Hippocampal formation (tissue), 2 donors: ENCODE measurements at places on chromosomes 2 and 18.

- no peak for DNase-seq
Observed at GRCh38 chr2:240687045-240687740, 4.5 kb upstream of the AQP12A start.

- DNase-seq: no peak
Observed at GRCh38 chr18:69686861-69687260, 260.8 kb downstream of the CD226 start.

DNA sequence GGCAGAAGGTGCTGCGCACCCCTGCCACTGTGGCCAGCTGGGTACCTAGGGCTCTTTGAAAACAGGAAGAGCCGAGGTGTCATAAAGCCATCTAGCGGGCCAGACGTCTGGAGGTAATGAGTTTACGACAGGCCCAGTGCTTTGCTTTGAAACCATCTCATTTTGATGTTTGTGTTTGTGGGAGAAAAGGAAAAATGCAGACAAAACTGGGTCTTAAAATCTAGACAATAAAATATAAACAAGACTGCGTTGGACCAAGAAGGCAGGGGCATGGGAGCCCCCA lies 3.2 kb downstream of the HOXD9 start:
- DNase-seq: no peak

DNA sequence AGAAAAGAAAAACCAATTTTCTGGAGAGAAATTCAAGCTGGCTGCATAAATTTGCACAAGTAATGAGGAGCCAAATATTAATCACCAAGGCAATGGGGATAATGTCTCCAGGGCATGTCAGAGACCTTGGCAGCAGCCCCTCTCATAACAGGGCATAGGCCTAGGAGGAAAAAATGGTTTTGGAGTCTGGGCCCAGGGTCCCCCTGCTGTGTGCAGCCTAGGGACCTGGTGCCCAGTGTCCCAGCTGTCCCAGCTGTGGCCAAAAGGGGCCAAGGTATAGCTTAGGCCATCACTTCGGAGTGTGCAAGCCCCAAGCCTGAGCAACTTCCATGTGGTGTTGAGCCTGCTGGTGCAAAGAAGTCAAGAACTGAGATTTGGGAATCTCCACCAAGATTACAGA lies 57.1 kb downstream of the SCN7A start:
- no peak for DNase-seq

DNA sequence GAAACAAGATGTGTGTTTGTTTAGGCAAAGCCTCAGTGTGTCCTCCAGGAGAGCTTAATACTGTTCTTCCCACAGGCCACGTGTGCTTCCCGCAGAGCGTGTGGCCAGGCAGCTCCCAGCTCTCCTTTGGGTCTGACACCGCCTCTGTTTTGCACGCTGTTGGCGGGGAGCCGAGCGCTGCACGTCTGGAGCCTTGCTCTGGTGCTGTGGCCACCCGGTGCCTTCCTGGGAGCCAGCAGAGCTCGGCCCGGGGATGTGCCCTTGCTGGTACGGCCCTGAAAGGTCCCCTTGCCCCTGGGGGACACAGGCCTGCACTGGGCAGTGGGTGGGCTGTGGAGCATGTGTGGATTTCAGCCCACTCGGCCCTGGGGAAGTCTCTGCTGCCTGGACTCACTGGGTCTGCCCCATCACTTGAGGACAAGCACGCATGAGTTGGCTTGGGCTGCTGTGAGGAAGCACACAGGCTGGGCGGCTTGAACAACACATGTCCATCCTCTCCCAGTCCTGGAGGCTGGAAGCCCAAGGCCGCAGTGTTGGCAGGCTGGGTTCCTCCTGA lies 160.7 kb upstream of the HDAC4 start:
- DNase-seq: no peak

DNA sequence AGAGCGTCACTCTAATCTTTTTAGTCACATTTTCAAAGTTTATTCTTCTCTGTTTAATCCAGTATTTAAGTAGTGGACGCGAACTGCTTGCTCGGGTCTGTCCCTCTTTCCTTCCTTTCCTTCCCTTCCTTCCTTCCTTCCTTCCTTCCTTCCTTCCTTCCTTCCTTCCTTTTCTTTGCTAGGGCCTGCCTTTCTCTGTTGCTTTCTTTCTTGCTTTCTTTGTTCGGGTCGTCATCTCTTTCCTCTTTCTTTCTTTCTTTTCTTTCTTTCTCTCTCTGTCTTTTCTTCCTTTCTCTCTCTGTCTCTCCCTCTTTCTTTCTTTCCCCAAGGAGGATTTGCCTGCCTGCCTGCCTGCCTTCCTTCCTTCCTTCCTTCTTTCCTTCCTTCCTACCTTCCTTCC lies 3.0 kb upstream of the ACKR3 start:
- DNase-seq: no peak

GRCh38 chr2:225598897-225599296 lies 199.4 kb downstream of the NYAP2 start:
- no peak for DNase-seq

- peak; percentile 24 for DNase-seq
Observed at GRCh38 chr2:8455236-8456150, 226.4 kb upstream of the ID2 start.

- DNase-seq: no peak
Observed at GRCh38 chr2:215059724-215060123, 78.7 kb downstream of the ABCA12 start.

DNA sequence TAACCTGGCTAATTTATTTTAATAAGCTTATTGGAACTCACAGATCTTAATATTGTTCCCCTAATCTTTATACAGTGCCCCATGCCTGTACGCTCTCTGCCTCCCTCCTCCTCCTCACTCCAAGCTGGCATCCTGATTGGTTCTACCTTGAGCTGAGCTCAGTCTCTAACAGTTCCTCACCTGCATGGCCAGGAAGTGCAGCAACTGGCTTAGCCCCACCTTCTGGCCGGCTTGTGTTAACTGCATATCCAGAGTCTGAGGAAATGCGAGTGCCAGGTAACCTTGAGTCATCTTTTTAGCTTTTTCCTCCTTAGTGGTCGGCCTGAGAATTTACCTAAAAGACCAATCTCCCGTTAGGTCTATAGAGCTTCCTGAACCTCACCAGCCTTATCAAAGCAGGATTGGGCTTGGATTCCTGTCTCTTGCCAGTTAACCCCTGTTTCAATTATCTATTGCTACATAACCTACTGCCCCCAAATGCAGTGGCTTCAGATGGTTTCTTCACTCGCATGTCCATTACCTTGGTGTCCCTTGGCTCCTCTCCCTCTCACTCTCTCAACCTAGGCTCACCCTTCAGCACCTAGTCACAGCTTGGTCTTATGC lies 89.5 kb upstream of the STK39 start:
- no peak for DNase-seq

- DNase-seq: no peak
Observed at GRCh38 chr2:44191739-44192138, 23.1 kb downstream of the PPM1B start.

DNA sequence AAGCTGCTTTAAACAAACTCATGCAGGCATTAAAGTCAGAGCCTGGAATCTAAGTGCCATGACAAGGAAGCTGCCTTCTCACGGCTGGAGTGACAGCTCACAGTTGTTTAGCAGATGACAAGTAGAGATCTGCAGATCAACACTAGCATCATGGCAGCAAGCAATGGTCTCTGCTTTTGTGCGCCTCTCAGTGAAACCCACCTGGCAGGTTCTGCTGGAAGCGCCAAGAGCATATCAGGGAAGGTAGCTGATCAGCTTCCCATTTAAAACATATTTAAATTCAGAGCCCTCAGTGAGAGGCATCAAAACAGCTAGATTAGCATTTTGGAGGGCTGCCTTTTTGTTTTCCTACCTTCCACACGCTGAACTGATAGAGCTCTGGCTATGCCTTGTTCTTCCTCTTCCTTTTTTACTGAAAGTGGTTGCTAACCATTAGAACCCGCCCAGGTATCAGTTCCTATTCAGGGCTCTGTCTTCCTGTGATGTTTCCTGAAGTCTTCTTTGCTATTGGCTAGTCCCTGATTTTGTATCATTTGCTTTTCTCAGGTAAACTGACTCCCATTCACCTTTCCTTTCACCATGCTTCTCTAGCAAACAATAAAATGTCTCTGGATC lies 70.8 kb downstream of the TMEM200C start:
- no peak for DNase-seq

DNA sequence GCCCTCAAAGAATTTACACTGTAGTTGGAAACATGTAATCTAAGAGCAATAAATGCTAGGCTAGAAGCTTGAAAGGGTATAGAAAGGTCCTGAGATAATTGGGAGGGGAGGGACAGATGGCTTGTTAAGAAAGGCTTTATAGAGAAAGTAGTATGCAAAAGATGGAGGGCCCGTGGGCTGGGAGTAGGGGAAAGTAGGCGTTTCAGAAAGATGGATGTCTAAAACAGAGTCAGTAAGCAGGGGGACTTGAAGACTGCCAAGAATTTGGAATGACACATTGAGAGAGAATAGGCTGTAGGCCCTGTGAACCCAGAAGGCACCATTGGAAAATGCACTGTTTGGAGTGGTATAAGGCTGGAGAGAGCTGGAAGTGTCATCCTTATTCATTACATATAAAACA lies 822 bp downstream of the PSMG2 start:
- no peak for DNase-seq

GRCh38 chr2:104254017-104254416 lies 599.9 kb upstream of the POU3F3 start:
- no peak for DNase-seq

GRCh38 chr2:55999790-56000189 lies 76.2 kb upstream of the EFEMP1 start:
- DNase-seq: no peak

DNA sequence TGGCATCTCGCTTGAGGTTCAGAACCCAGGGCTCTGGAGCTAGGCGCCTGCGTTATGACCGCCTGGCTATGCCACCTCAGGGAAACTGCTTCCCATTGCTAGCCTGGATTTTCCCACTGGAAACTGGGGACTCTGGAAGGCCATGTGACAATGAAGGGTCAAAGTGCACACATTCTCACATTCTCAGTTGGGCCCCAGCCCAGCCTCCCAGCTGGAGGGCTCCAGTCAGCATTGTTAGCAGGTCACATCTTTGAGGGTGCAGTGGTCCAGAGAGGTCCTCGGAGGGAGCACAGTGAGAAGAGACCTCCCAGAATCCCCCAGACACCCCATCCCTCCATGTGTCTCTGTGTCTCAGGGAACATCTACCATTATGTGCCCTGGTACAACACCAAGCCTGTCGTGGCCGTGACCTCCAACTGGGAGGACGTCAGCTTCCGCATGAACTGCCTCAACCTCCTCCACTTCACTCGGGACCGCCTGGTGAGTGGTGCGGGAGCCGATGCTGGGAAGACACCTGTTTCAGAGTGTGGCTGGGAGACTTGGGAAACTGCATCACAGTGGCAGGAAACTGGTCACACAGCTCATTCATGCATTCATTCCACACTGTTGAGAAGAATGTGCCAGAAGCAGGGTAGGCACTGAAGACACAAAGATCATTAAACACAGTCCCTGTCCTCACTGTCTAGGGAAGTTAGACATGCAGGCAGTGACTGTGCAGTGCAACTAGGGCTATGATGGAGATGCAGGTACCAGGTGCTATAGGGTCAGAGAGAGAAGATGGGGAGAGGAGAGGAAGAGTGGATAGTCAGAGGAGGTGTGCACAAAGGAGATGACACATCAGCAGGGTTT lies 41.6 kb downstream of the FER1L5 start:
- DNase-seq: no peak

GRCh38 chr2:37904993-37905392 lies 20.1 kb upstream of the RMDN2 start:
- no peak for DNase-seq

DNA sequence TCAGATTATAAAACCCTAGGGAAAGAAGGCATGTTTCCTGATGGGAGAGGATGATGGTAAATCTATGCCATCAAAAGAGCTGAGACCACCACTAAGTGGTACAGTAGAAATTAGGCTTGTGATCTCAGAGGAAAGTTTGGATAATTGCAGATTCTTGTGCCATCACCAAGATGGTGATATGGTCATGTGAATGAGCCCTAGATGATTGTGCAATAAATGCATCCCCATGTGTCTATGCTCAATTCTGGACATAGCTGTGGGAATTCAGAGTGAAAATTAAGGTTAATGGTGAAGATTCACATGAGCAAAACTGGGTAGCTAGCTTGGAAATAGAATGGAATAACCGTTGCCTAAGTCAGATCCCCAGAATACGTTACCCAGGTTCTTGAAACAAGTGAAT lies 496.1 kb upstream of the FSIP2 start:
- no peak for DNase-seq

- DNase-seq: no peak
Observed at GRCh38 chr18:59275406-59275949, 2.2 kb upstream of the RAX start.

DNA sequence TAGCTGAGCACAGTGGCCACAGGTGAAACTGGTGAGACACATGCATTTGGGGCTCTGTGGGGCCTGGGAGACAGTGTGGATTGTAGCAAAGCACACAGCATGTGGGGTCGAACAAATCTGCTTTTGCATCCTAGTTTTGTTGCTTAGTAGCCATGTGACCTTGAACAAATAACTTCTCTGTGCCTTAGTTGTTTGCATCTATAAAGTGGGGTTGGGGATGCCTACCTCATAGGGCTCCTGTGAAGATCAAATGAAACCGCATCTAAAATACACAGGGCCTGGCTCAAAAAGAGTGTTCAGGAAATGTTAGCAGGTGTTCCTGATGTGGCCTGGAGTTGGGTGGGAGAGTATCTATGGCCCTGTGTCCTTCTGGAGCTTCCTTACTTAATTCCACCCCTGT lies 30.3 kb upstream of the CATIP start:
- no peak for DNase-seq

- no peak for DNase-seq
Observed at GRCh38 chr18:3688690-3689089, 238.7 kb downstream of the TGIF1 start.

GRCh38 chr2:241066893-241067341 lies 35.2 kb downstream of the MTERF4 start:
- DNase-seq: no peak

DNA sequence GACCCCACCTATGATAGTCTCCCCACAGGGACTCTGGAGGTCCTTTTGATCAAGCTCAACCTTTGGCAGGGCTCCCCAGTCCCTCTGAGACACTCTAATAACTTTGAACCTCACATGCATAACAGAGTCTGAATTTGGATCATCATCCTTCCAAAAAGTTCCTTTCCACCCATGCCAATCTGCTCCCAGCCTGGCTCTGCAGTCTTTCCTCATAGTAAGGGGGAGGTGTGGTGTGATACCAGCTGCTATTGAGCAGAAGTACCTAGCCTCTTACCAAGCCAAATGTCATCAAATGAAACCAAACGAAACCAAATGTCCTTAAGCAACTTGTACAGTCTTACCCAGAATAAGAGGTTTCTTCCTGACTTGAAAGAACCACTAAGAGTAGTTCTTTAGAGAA lies 36.5 kb downstream of the DTNA start:
- peak; percentile 30 for DNase-seq

GRCh38 chr18:63162271-63163014 lies 157.1 kb downstream of the BCL2 start:
- no peak for DNase-seq

DNA sequence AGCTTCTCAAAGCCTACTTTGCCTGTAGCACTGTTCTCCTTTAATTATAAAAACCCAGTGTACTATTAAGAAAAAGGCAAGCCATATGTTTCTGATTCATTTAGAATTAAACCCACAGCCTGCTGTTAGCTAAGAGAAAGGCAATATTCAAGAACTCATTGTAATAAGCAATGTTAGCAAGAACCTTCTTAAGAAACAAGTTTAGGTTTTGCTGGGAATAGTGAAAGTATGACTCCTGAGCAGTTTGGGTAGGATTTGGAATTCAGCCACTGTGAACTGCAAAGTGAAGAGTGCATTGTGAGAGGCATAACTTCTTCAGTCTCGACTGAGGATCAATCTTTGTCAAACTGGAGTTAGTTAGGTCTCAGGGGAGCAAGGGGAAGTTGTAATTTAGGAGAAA lies 206.5 kb upstream of the NT5C1B start:
- DNase-seq: no peak

- no peak for DNase-seq
Observed at GRCh38 chr2:63003351-63003750, 47.3 kb upstream of the OTX1 start.

- DNase-seq: no peak
Observed at GRCh38 chr18:4264347-4264791, 190.7 kb downstream of the DLGAP1 start.
